ENCODE measurements at places on chromosomes 16 and 17.

- peak; percentile 44 for DNase-seq
Measured at GRCh38 chr16:85235991-85236817, 123.9 kb upstream of the CIBAR2 start.

DNA sequence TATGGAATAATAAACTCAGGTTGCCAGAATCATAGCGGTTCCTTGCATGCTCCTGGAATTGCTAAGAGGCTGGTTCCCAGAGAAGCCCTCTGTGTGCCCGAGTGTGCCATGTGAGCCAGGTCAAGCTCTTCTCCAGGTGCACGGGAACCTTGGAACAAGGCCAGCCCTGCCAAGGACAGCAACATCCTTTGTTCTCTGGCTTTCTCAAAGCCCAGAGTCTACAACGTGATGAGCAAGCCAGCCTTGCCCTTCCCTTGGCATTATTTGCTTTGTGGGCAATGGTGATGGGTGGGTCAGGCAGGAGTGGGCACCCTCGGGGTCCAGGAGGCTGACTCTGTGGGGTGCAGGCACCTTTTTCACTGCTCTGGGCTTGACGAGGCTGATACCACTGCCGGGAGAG is 14.2 kb upstream of the SEC14L1 start:
- no peak for DNase-seq

DNA sequence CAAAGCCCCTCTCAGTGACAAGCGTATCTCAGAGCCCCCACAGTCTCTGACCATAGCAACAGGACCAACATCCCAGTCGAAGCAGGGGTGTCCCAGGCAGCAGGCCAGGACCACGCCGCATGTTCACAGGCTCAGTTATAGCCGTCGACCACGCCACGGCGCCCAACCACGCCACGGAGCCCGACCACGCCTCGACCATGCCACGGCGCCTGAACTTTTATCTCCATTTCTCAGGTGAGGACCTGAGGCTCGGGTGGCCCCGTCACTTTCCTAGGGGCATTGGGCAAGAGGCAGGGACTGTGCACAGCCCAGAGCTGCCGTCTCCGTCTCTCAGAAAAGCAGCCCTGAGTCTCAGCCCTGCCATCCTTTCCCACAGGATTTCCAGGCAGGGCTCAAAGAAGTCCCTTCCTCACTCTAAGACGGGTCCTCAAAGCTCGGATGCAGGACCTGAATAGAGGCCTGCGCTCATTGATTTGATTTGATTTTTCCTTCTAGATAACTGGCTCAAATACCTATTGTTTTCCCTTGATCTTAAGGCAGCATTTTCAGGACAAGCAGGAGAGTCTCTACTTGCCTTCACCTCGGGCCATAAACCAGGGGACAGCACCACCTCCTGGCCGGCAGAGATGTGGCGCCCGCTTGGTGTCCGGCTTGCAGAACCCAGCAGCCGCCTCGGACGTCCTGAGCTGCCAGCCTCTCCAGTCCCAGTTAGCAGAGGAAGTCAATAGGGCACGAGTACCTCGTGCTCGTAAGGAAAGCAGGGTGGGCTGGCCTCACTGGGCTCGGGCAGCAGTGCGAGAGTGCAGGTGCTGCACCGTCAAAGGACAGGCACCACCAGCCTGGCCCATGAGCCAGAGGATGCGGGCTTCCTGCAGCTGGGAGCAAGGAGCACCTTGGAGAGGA is 38.8 kb downstream of the C16orf95 start:
- DNase-seq: peak; percentile 92

- DNase-seq: no peak
Measured at GRCh38 chr17:44623070-44623725, 33.1 kb upstream of the MEIOC start.

DNA sequence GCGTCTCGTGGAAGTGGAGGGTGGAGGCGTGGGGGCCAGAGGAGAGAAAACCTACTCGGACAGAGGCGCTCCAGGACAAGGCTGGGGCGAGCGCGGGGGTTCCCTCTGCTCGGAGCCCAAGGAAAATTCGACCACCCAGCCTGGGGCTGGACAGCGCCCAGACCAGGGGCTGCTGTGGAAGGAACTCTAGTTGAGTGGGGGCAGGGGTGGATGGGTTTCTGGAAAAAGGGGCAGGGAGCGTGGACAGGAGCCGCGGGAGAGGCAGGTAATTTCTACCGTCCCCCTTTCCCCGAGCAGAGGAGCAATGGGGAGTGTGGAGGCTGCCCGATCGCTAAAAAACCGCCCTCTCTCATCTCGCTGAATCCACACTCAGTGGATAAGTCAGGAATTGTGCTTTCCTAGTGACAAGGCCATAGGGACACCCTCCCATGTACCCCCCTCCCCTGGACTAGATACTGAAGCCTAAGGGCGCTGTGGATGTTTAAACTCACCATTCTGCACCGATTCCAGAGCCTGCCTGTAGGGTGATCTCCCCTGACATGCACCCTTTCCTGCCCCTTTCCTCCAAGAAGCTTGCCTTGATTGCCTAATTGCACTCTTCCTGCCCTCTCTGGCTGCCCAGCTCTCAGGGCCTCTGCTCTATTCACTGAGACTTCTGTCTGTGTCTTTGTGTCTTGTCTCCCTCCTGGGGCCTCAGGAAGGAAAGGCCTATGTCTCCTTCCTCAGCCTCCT is 90.7 kb upstream of the TMEM97 start:
- no peak for DNase-seq

DNA sequence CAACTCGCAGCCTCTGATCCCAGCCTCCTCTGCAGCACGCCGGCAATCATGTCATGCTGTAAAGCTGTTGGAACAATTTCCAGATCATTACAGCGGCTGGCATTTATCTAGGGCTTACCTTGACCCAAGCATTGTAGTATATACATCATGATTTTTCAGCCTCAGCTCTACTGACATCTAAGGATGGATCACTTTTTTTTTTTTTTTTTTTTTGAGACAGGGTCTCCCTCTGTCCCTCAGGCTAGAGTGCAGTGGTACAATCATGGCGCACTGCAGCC is 103.3 kb downstream of the CMIP start:
- no peak for DNase-seq

DNA sequence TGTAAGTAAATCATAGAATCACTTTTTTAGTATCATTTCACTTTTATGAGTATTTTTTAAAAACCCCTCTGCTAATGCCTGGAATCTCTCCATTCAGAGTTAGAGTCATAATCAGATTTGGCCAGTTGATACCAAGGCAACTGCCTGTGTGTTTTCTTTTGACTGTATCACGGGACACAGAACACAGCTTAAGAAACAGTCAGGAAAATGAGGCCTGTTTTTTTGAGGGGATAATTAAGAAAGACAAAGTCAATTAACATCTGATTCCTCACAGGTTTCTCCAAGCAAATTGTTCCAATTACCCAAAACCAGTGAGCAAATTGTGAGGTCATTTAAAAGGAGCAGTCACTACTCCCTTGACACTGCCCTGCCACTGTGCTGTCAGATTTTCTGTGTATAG is 944.5 kb upstream of the SOX9 start:
- no peak for DNase-seq

DNA sequence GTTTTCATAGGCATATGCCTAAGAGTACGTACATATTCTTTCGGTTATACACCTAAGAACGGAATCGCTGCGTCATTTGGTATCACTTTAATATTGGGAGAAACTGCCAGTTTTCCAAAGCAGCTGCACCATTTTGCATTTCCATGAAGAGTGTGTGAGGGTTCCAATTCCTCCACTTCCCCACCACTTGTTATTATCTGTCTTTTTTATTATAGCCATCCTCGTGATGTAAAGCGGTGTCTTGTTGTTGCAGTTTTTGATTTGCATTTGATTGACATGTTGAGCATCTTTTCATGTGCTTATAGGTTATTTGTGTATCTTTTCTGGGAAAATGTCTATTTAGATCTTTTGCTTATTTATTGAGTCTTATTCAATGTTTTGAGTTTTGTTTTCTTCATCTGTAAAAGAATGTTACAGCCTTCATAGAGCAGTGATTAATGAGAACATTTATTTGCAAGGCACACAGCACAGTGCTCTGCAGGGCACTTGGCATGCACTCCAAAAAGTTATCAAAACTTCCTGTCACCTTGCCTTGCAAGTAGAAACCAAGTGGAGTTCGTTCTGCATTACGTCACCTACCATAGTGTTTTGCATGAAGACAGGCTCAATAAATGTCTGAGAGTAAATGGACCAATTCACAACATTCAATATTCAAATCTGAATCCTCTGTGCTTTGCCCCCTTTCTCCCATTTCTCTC is 26.6 kb upstream of the ST6GALNAC1 start:
- DNase-seq: peak; percentile 75

GRCh38 chr17:4527134-4527533 is 28.1 kb downstream of the MYBBP1A start:
- DNase-seq: no peak

DNA sequence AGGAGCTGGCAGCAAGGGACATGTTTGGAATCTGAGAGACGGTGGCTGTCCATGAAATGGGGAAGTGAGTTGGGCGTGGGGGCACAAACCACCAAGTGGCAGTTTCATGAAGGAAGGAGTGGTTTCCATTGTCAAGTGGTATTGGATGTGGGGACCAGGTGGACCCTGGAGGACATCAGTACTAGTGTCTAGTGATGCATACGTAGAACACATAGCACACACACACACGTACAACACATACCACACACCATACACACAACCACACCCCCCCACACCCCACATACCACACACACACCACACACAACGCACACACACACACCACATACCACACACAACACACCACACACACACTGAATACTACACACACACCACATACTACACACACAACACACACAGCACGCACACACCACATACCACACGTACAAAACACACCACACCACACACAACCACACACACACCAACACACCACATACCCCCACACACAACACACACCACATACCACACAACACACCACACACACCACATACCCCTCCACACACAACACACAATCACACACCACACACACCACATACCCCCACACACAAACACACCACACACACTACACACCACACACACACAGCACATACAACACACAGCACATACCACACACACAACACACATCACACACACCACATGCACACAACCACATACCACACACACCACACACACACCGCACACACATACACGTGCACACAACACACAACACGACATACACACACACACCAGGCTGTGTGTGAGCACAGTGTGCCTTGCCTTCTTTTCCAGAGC is 41.1 kb upstream of the GSE1 start:
- DNase-seq: no peak

- peak; percentile 87 for DNase-seq
Measured at GRCh38 chr16:48156790-48157209, 1.0 kb upstream of the ABCC12 start.

DNA sequence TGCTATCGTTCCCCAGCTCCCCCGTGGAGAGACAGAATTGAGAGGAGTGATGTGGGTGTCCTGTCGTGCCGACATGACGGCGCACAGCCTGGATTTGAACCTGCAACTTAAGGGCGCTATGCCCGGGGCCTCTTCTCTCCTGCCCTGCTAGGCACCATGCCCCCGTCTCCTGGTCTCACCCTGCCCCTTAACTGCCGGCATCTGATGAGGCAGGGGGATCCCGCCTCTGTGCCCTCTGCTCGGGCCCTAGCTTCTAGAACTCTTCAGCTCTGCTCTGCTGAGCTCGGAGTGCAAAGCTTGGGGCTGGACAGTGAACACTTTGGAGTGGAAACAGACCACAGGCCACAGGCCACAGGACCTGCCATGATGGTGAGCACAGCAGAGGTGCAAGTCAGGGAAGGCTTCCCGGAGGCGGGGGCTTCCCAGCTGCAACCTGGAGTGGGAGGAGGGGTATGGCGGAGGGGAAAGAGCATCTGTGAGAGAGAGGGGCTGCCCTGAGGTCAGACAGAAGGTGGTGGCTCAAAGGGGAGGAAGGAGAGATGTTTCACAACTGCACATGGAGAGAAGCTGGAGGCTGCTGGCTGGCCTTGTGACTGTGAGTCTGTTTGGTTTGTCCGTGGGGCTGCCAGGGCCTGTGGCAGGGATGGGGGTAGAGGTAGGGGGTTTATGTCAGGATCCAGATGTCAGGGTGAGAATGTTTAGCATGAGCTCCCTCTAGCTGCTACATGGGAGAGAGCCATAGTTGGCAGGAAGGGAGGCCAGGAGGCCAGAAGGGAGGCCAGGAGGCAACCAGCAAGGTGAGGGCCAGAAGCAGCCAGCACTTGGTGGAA is 107.8 kb downstream of the CRLF3 start:
- peak; percentile 50 for DNase-seq

GRCh38 chr17:48637323-48638260 is 11.4 kb upstream of the HOXB9 start:
- DNase-seq: peak; percentile 4

GRCh38 chr16:65002265-65002664 is 119.6 kb downstream of the CDH11 start:
- DNase-seq: peak; percentile 78

GRCh38 chr16:29148867-29149272 is 164.0 kb downstream of the LAT start:
- DNase-seq: no peak

- peak; percentile 73 for DNase-seq
Measured at GRCh38 chr17:16281351-16281750, 64.3 kb downstream of the PIGL start.

GRCh38 chr16:58495521-58496331 is 4.2 kb upstream of the NDRG4 start:
- no peak for DNase-seq

- no peak for DNase-seq
Measured at GRCh38 chr17:42563543-42563942, 1.6 kb downstream of the COASY start.

- no peak for DNase-seq
Measured at GRCh38 chr16:24854607-24855171, 8.9 kb downstream of the SLC5A11 start.

- no peak for DNase-seq
Measured at GRCh38 chr17:31225831-31226230, 71.2 kb downstream of the OMG start.

DNA sequence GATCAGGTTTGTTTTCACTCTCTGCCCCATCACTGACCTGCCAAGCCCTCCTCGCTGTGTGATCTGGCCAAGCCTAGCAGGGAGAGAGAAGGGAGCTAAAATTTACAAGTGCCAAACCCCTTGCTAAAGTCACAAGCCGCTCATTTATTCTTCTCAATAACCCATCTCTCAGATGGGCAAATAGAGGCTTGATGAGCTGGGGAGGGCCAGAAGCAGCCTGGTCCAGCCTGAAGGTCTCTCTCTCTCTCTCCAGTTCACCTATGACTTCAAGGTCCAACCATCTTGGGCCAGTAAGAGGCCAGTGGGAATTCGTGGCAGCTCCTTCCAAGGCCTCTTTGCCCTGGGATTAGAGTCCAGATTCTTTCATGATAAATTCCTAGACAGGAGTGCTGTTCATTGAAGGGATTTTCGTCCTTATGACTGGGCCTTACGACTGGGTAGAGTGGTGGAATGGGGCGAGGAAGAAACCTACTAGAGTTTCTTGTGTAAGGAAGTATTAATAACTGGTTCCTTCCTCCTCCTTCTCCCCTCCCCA is 3.4 kb downstream of the CA7 start:
- no peak for DNase-seq

GRCh38 chr17:81448950-81449349 is 53.7 kb downstream of the BAHCC1 start:
- no peak for DNase-seq

- DNase-seq: no peak
Measured at GRCh38 chr17:48753794-48754499, 25.4 kb upstream of the HOXB13 start.

GRCh38 chr16:86499889-86500707 is 10.2 kb upstream of the FOXF1 start:
- no peak for DNase-seq

GRCh38 chr16:4370570-4371356 is 885 bp upstream of the VASN start:
- DNase-seq: peak; percentile 84

GRCh38 chr17:49995055-49995738 is at the start of gene DLX3:
Gene DLX3 (minus strand): TSS chr17:49995224. CDS start chr17:49994998, 226 bp downstream.
- DNase-seq: peak; percentile 65

GRCh38 chr17:71099003-71099714 is 929.8 kb downstream of the KCNJ2 start:
- DNase-seq: peak; percentile 13

- DNase-seq: peak; percentile 38
Measured at GRCh38 chr17:66661411-66662256, 173.3 kb upstream of the CACNG5 start.
